Renal cortical epithelial cell (primary cell): ENCODE measurements at places on chromosomes 13 and 19.

GRCh38 chr19:48543121-48543710, 8.8 kb upstream of the SULT2B1 start:
- DNase-seq, result peak; percentile 53

- no peak for DNase-seq
Measured at GRCh38 chr13:25821776-25822175, 230.0 kb downstream of the SHISA2 start.

- DNase-seq, result peak; percentile 89
Measured at GRCh38 chr19:18399008-18399407, 1.6 kb upstream of the LRRC25 start.

DNA sequence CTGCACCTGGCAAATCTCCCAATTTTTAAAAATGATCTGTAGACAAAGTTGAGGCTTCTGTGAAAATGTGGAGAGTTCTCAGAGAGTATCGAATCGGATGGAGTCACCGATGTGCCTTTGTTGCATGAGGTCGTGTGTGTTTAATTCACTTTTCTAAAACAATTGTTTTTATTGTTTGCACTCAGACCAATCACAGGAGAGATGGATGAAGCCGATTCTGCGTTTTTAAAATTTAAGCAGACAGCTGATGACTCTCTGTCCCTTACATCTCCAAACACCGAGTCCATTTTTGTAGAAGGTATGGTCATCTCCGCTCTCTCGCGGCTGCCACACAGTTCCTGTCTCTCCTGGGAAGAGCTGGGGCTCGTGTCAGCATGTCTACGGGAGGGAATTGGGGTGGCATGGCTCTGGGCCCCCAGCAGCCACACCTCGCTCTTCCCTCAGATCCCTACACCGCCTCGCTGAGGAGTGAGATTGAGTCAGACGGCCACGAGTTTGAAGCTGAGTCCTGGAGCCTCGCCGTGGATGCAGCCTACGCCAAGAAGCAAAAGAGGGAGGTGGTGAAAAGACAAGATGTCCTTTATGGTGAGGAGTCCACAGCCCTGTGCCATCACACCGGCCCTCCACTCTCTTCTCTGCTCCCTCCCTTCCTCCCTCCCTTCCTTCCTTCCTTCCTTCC, 47.2 kb downstream of the PEX11G start:
- DNase-seq, result no peak

GRCh38 chr13:29402166-29402636, 193.3 kb downstream of the SLC7A1 start:
- DNase-seq, result no peak

- DNase-seq, result no peak
Measured at GRCh38 chr13:95301968-95302393, 730 bp upstream of the ABCC4 start.

DNA sequence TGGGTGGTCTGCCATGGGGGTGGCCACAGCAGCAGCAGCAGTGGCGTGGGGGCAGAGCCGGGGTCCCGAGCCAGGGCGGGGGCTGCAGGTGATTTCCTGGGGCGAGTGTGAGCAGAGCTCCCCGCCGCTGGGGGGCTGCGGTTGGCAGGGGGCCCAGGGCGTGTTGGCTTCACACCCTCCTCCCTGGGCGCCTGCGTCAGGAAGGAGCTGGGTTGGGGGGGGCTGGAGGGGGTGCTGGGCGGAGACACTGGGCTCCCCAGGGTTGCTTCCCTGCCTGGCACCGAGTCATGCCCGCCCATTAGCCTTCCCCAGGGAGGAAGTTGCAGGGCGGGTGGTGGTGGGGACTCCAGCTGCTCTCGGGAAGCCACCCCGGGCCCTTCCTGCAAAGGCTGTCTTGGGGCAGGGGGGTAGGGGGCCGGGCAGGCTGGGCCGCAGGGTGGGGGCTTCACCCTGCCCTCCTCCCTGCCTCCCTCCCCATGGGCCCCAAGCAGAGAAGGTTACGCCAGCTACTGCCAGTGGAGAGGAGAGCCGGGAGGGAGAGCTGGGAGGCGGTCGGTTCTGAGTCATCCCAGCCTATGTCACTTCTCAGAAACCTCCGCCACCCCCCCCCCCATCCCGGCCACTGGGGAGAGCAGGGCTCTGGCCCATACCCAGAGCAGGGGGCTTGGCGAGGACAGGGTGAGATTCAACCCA, 4.6 kb downstream of the MIDN start:
- peak; percentile 93 for DNase-seq

DNA sequence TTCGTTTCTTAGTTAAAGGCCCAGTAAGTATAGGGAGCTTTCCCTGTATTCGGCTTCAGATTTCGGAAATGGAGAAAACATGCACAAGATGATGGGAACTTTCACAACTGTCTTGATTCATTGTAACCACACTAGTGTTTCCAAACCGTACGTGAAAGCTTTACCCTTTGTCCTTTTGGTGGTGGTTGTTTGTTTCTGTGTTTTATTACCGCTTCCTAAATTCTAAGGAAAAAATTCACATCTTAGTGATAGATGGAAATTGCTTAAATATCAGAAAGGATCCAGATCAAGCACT, 504 bp upstream of the VWA8 start:
- peak; percentile 42 for DNase-seq

DNA sequence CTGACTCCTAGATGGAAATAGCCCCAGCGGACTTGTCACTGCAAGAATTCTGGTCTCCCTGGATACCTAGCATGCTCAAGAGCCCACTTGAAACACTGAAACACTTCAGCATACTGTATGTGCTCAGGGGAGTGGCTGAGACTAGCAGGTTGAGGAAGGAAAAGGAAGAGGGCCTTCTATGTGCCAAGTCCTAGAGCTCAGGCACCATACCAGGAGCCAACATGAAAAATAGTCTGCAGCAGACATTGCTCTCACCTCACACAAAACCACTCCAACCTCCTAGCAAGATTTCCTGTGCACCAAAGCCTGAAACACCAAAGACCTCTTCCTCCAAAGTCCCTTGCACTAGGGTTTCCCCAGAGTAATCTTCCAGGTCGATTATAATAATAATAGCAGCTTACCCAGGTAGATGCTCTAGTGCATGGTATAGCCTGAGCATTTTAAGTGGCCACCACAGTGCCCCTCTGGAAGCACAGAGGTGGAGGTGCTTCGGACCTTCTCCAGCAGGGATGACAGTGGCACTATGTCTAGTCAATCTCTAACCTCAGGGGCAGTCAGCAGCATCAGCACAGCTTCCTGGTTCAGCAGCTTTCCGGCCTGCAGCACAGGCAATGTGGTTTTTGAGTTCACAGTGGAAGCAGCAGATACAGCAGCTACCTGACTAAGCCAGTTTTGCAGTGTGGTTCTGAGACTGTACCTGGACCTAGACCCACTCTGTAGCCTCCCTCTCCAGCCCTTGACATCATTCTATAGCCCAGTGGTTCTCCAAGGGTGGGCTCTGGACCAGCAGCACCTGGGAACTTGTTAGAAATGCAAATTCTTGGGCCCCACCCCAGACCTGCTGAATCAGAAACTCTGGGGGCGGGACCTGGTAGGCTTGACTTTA, 45.6 kb upstream of the UBE2L5 start:
- DNase-seq, result peak; percentile 43

GRCh38 chr19:703329-703650, 5.4 kb upstream of the PALM start:
- no peak for DNase-seq

GRCh38 chr19:55546822-55547614, 1.7 kb upstream of the SBK3 start:
- DNase-seq, result no peak

GRCh38 chr13:59276436-59276835, 887.3 kb downstream of the DIAPH3 start:
- DNase-seq, result no peak

DNA sequence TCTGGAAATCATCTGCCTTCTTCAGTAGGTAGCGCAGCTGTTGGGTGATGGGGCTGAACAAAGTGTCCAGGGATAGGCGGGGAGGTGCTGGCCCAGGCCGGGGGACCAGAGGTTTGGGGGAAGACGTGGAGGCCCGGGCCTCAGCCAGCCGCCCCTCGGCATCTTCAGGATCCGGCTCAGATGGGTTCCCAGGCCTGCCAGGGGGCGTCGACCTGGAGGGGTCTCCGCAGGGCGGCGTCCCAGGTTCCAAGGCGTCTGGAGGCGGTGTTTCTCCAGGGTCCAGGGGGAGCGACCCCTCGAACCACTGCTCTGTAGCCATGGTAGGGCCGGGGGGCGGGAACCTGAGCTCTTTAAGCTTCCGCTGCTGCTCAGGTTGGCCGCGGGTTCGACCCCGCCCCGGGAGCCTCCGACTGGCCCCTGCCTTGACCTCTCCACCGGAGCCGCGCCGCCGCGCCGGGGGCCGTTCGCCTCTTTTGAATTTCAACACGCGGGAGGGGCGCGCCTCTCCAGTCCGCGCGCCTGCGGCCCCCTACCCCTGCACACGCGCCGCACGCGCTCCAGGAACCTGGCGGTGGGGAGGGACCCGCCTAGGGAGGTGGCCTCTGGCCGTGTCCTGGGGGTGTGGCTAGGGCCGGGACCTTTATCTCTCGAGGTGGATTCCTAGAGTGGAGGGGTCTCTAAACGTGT, at the start of gene C19orf67:
C19orf67 (minus strand) TSS at position 475 of the 687 bp plus-strand sequence; CDS start at position 319, 156 bp downstream.
- DNase-seq, result no peak

DNA sequence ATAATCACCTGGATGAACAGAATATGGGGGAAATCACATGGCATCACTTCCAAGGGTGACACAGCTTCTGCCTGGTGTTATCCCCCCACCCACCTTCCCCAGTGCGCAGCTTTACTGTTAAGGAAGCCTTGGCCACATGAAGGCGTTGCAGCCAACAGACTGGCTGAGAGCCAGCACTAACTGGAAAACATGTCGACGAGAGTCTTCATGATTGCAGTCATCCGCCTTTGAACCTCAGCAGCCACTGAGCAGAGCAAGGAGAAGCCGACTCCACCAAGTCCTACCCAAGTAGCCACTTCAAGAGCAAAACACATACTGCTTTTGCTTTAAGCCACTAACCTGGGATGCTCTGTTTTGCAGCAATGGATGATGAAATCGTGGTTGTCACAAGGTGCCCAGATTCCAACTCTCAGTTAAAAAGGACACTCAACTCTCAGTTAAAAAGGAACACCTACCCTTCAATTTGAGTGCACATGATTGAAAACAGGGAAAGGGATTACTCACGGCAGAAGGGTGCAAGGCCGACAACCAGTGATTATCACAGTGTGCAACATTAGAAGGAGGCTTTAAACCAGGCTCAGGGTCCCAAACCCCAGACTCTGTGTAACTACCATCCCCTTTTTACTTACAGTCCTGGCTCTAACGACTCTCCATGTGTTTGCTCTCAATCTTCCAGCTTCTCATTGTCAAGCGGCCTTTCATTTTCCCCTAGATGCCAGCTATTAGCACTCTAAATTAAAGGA, 149.1 kb downstream of the KLF12 start:
- no peak for DNase-seq

GRCh38 chr13:106551751-106552150, 16.2 kb downstream of the ARGLU1 start:
- no peak for DNase-seq

DNA sequence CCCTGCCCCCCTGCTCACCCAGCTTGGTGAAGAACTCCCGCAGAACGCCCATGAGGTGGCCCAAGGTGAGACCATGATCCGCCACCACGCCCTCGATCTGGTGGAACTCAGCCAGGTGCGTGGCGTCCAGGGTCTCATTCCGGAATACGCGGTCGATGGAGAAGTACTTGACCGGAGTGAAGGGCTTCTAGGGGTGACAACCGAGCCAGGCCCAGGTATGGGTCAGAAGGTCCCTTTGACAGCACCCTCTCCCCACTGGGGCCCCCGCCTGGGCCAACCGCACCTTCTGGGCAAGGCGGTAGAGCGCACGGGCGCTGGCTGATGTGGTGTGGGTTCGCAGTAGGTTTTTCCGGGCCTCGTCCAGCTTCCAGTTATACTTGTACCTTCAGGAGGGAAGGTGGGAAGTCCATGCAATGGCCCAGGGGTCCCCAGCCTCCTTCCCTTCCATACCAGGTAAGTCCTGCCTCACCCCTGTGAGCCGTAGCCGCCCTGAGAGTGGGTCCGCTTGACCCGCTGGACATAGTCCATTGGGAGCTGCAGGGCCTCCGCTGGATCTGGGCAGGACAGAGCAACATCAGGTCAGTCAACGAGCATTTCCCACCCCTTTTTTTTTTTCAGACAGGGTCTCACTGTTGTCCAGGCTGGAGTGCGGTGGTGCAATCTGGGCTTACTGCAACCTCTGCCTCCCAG, 5.7 kb upstream of the SYCE2 start:
- no peak for DNase-seq

DNA sequence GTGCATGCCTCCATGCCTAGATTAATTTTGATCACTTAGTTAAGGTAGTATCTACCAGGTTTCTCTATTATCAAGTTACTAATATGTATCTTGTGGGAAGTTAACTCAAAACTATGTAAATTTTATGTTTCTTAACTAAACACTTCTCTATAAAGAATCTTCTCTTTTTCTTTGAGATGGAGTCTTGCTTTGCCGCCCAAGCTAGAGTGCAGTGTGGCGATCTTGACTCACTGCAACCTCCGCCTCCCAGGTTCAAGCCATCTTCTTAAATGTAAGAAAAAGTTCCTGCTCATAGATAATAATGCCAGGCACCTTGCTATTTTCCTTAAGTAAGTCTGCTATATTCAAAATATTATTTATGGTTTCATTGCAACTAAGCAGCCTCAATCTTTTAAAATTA, 58.4 kb downstream of the ELF1 start:
- DNase-seq, result no peak

DNA sequence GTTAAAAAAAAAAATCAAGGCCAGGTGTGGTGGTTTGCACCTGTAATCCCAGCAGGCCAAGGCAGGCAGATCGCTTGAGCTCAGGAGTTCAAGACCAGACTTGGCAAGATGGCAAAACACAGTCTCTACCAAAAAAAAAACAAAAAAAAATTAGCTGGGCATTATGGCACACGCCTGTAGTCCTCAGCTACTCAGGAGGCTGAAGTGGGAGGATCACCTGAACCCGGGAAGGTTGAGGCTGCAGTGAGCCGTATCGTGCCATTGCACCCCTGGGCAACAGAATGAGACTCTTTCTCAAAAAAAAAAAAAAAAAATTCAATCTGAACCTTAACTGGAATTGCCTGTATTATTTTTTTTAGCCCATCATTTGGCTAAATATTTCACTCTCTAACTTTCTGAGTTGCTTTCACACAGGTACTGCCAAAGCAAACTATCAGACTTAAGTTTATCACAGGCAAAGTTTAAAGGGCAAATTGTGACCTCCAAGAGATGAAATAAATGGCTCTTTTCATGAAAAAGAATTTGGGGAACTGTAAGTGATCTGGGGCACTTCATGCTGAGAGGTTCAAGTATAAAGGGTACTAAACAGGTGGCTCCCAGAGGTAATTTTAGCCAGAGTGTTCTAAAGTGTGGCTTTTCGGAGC, 14.7 kb upstream of the SLC25A30 start:
- no peak for DNase-seq
